Panc1 (cell line): ENCODE measurements at places on chromosomes 12 and 14.

DNA sequence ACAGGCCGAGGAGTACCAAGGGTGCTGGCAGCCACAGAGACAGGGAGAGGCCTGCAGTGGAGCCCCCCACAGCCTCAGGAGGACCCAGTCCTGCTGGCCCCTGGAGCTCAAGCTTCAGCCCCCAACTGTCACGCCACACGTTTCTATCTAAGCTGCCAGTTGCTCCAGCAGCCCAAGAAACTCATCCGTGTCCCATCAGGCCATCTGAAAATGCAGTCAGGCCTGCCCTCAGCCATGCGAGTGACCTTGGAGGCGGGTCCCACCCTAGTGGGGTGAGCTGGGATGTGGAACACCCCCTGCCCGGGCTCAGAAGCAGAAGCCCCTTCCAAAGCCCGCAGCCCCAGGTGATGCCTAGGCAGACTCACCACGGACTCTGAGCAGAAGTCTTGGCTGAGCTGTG, 158.9 kb downstream of the RIMBP2 start:
- DNase-seq, result no peak

- no peak for DNase-seq
Measured at GRCh38 chr12:50188241-50188781, 21.1 kb upstream of the CERS5 start.

GRCh38 chr14:102731871-102732800, 45.1 kb upstream of the TRAF3 start:
- DNase-seq, result no peak

GRCh38 chr12:108335349-108336119, 3.6 kb downstream of the CMKLR1 start:
- DNase-seq, result no peak

GRCh38 chr14:69287098-69288010, 27.4 kb downstream of the GALNT16 start:
- DNase-seq, result no peak

GRCh38 chr14:73231981-73232851, 5.1 kb upstream of the PAPLN start:
- no peak for DNase-seq

GRCh38 chr12:22826026-22826425, 201.1 kb downstream of the ETNK1 start:
- DNase-seq, result no peak

DNA sequence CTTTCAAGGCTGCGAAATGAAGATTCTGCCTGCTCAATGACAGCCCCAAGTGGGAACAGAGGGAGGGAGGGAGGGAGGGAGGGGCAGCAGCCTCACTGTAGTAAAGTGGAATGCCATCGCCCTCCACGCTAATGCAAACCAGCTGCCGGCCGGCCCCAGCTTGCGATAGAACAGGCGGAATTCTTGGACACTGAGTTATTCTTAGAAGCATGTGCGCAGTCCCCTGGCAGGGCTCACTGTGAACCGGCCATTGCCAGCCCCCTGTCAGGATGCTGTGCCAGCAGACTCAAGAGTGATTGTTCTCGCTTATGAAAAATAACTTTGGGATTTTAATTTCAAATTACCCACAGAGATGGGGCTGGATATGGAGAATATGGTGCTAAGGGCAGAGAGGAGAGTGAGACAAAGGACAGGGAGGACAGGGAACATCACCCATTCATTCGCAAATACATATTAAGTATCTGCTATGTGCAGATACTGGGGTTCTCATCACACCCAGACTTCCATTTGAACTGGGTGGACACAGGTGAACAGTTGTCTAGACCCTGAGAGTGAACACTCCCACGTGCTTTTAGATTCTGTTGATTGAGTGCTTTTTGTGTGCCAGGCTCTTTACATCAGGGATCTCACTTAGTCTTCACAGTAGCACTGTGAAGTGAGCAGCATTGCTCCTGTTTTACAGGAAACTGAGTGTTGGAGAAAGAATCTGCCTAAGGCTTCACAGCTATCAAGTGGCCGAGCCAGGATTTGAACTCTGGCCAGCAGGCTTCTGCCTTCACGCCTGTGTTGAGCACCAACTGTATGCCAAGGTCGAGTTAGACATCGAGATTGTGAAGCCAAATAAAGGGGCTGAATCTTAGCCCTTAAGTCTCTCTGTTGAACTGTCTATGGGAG, 192.9 kb downstream of the C12orf75 start:
- no peak for DNase-seq

DNA sequence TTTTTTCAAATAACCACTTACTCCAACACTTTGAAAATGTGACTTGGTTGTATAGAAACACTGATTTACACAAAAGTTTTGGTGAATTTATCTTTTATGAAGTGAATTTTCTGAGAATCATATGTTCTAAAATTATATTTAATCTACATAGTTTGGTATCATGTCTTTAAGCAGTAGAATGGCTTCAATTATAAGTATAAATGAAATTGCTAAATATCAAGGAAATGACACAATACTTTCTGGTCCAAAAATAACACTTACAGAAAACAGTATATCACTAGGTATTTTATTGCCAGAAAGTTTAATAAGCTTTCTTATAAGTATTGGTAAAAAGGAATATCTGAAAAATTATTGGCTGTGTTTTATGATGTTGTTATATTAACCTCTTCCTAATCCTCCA, 90.9 kb downstream of the SRGAP1 start:
- DNase-seq, result no peak

- DNase-seq, result no peak
Measured at GRCh38 chr14:100684154-100684553, 42.5 kb upstream of the DLK1 start.

GRCh38 chr12:96164951-96165811, 29.0 kb upstream of the ELK3 start:
- no peak for DNase-seq

GRCh38 chr12:129520739-129521138, 383.1 kb downstream of the TMEM132D start:
- no peak for DNase-seq

DNA sequence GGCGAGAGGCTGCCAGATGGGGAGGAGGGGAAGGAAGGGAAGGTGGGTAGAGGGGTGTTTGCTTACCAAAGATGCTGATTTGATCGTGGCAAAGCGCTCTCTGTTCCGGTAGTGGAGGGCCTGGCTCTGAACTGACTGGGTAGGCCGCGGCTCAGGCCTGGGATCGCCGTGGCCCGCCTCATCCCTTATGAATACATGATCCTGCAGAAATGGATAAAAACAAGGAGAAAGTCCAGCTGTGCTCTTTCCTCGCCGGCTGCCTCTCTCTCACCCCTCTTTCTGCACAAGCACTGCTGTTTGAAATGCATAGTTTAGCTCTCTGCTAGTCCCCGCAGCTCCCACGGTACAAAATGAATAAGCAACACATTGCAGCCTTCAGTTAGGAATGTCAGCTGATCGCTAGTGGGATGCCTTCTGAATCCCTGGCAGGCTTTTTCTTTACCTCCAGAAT, 53.8 kb downstream of the PEBP1 start:
- no peak for DNase-seq

DNA sequence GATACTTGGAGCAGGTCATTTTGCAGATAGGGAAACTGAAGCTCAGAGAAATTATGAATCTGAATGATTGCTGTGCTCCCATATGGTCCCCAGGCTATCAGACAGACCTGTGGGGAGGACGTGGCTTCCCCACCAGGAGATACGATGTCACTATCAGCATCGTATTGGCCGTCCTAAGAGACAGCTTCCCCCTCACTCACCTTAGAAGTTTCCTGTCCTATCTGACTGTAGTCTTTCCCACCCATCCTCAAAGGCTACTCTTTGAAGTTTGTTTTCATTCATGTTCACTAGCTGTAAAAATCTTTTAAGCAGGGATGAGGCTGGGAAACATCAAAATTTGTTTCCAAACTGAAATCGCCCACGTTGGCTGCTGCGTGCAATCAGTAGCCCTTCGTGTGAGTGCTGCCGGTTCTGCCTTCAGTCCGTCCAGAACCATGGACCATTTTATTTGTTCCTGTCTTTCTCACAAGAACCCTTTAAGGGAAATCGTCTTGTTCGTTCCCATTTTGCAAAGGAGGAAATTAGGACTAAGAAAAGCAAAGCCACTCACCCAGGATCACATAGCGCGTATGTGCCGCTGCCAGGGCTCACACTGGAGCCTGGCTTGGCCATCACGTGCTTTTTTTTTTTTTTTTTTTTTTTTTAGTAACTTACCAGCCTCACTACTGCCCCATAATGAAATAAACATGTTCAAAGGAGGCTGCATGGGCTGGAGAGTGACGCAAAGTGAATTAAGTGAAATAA, 1.0 kb upstream of the KDM2B start:
- DNase-seq, result no peak

GRCh38 chr12:122732611-122733010, 2.0 kb upstream of the HCAR1 start:
- no peak for DNase-seq

DNA sequence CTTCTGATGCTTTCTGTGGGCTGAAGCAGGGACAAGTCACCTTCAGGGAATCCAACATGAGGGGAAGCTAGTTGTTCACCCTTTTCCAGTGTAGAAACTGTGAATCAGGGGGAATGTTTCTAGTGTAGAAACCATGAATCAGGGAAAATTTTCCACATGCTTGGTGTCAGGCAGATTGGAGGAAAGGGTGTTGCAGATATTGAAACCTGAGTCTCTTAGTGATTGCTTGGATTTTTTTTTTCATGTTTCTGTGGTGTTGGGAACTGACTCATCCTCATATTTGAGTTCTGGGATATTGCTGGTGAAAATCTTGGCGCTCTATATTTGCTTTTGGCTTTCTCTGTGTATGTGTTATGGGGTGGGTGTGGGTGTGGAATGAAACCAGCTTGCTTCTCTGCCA, 144.5 kb upstream of the FBXO33 start:
- DNase-seq, result no peak

- no peak for DNase-seq
Measured at GRCh38 chr12:71164166-71164565, 6.4 kb upstream of the TSPAN8 start.

DNA sequence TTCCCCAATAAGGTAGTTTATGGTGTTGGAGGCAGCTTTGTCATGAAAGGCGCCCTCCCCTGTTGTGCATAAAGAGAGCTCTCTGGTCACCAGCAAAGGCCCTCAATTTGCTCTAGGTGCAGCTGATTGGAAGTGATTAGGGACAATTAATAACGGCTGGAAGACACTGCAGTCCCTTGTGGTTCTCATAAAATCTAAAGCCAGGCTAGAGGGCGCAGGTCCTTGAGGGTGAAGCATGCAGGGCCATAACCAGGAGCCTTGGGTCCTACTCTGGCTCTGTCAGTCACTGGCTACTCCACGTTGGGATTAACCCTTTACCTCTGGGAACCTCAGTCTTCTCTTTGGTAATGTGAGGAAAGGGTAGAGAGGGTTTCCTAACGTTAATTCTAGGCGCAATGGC, 1.9 kb downstream of the DAAM1 start:
- no peak for DNase-seq

- no peak for DNase-seq
Measured at GRCh38 chr14:52874389-52874788, 76.5 kb downstream of the FERMT2 start.

DNA sequence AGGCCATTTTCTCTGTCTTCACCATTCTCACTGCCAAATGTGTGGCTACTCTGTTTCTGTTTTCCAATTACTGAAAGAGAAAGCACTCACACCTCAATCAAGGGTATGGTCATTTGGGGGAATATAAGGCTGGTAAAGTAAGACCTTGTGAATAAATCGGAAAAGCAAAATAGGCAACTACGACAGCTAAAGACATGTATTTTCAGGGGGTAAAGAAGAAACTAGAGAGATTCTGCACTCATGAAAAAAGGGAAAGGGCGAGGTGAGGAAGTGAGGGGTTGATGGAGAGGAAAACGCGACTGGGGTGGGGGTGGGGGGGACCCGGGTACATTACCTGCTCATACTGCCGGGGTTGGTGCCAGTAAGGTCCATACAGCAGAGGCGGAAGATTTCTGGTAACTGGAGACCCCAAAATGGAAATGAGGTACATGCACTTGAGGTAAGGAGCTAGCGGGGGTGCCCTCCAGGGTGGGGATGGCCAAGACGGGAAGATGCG, 19.3 kb downstream of the CHD8 start:
- DNase-seq, result no peak

DNA sequence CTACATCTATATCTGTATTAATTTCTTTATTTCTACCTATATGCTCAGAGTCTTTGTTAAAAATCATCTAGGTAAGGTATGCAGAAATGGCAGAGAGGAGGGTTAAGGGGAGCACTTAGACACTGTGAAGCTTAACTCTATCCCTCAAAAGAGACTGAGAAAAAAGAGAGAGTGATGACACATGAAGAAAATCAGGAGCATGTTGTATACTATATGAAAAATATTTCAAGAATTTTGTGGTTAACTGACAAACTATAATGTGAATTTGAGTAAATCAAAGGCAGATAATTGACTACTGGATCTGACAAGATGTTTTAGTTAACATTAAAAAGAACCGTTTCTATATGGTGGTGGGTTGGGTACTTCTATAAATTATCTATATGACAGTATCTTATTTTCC, 1814.2 kb upstream of the SEL1L start:
- DNase-seq, result no peak

DNA sequence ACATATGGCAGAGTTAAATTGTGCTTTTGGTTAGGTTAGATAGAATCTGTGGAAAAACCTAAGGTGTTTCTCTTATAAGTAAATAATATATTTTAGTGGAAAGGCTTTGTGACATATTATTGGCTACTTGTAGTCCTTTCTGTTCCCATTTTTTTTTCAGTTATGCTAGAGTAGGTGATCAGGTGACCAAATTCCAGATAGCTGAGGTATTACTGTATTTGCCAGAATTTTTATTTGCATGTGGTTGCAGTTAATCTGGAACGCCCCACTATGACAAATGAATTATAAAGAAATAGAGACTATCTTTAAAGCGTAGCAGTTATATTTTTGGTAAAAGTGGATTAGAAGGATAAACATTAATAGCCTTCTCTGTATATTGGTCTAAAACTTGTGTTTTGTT, 52.0 kb downstream of the ARHGAP5 start:
- DNase-seq, result no peak

- no peak for DNase-seq
Measured at GRCh38 chr12:31651893-31652521, 7.5 kb upstream of the ETFBKMT start.

GRCh38 chr12:99978152-99978551, 6.6 kb downstream of the ANKS1B start:
- DNase-seq, result no peak

DNA sequence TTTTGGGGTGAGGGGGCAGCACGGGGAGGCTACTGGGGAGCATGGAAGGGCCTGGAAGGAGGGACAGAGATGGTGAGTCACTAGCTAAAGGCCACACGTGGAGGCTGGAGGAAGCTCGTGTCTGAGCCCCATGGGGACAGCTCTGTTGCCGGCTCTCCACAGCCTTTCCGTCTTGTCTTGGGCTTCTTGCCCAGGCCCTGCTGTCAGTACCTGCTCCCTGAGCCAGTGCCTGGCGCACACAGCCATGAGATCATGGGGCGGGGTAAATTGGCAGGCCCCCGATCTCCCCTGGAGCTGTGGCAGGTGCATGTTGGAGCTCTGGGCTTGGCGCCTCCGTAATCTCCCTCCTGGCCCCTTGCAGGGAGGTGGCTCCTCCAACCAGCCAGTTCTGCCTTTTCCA, 16.1 kb upstream of the KRT80 start:
- DNase-seq, result no peak

GRCh38 chr14:65864984-65865383, 452.5 kb downstream of the FUT8 start:
- DNase-seq, result no peak

- no peak for DNase-seq
Measured at GRCh38 chr12:12428961-12429657, 72.2 kb downstream of the BORCS5 start.

GRCh38 chr12:110284597-110284996, 3.5 kb downstream of the ATP2A2 start:
- no peak for DNase-seq

- no peak for DNase-seq
Measured at GRCh38 chr14:74562515-74563232, 49.4 kb downstream of the LTBP2 start.
